ENCODE measurements at places on chromosomes 2 and 18. TPM values are rescaled to one million over a fixed set of nuclear protein-coding genes. Genes with fewer than 3 reads are reported as not detected.

DNA sequence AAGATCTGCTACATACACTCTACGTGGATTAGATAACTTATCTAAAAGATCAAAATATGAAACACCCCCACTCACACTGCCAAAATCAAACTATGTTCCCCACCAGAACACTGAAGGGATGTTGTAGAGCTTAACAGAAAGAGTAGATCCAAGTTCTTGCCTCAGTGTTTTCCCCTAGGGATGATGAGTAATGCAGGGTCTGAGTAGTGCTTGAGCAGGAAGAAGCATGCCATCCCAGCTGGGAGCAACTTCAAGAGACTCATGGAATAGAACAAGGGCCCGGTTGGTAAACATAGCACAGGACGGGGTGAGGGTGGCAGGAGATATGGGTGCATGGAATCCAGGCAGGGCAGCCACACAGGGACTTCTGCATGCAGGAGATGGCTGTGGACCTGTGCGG is 74.3 kb downstream of the SNTG2 start:
- DNase-seq = no peak

GRCh38 chr18:31686986-31687928 is 2.9 kb upstream of the B4GALT6 start:
- no peak for DNase-seq

The TUBB8B gene
- not detected for total RNA-seq

The SAG gene
- total RNA-seq = 0.12 TPM

All from RPMI7951 (cell line).